ENCODE measurements at places on chromosomes 1 and 21. TPM values are rescaled to one million over a fixed set of nuclear protein-coding genes. Genes with fewer than 3 reads are reported as not detected.

Gene RSRP1
- 395 TPM for total RNA-seq

Gene MARK1
- not detected for total RNA-seq

Gene IGSF3
- total RNA-seq = 0.22 TPM

Gene MRPL55
- 128 TPM for total RNA-seq

Gene ADORA1
- not detected for total RNA-seq

Gene LRRIQ3
- 0.25 TPM for total RNA-seq

Gene SLC44A5
- total RNA-seq = not detected

Gene F5
- 6.2 TPM for total RNA-seq

Gene NECTIN4
- total RNA-seq = 0.22 TPM

Gene TMPRSS15
- not detected for total RNA-seq

Gene HEYL
- total RNA-seq = not detected

Gene RWDD3
- total RNA-seq = 14.3 TPM

Gene KCNT2
- not detected for total RNA-seq

GRCh38 chr1:95370691-95371562, 136.9 kb downstream of the RWDD3 start:
- no peak for DNase-seq

DNA sequence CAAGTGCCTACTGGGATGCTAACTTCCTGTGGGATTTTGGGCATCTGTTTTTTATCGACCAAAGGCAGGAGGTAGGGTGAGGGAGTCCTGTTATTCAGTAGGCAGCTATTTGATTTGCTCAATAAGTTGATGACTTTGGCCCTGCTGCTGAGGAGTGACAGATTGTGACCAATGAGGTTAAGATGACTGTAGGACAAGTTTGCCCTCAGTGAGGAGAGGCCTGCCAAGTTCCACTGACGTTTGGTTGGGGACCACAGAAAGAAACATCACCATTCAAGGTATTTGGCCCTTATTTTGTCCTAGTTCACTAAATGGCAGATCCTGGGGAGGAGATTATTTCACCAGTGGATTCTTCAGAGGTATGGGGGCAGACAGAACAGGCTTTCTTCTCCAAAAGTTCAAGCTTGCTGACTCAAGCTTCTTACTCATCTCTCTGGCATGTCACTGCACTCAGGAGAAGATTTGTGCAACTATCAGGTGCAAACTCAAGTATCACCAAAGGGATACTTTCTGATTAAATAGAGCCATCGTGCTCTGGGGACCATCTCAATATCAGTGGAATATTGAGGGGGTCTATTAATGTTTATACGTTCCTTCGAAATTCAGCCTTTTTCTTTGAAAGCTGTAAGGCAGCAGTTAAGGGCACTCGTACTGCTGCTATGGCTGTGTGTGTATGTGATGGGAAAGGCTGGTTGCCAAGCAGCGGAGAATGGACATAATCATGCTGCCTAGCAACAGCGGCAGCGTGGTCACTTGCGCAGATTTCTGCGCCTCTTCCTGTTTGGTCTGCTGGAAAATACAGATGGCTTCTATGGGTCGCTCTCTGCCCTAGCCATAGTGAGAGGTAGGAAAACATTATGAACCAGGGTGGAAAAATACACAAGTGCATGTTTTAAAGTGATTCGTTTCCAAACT, 78.7 kb downstream of the PBX1 start:
- DNase-seq = no peak

DNA sequence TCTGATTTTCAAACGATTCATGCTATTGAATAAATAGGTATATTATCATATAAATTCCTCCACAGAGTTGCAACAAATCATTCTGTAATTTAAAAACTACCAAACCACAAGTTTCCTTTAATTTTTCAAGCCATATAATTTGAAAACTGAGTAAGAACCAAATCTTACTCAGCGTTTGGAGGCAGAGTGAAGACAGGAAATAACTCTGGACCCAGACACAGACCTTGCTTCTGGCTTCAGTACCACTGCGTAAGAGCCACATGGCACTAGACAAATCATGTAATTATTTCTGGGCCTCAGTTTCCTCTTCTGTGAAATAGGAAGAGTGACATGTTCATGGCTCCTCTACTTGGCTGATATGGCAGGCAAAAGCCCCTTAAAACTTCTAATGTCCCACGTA, 82.4 kb downstream of the SMYD2 start:
- DNase-seq = no peak

- DNase-seq = no peak
Observed at GRCh38 chr1:8728464-8728863, 89.0 kb downstream of the RERE start.

GRCh38 chr1:93420400-93420799, 27.5 kb upstream of the FNBP1L start:
- no peak for DNase-seq

GRCh38 chr1:162632217-162632666, at the start of gene DDR2:
DDR2 (plus strand) TSS chr1:162632464; CDS start chr1:162719064, 86,600 bp downstream.
- DNase-seq = no peak

DNA sequence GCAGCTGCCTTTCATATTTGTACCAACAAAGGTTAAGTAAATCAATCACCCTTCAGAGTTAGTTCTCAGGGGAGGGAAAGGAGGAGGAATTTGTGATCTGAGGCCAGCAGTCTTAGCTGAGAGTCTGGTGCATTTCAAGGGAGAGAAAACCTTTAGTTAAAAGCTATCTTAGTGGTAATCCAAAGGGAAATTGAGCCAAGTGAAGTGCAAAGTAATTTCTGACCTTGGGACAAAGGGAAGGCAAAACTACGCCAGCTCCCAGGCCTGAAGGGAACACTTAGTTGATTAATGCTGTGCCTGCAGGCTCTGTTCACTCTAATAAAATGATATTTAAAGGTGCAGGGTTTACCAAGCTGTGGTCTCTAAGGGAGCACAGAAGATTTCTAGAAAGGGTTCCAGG, 23.1 kb upstream of the FMOD start:
- no peak for DNase-seq

- DNase-seq = no peak
Observed at GRCh38 chr21:14964621-14965020, 100.2 kb downstream of the NRIP1 start.

DNA sequence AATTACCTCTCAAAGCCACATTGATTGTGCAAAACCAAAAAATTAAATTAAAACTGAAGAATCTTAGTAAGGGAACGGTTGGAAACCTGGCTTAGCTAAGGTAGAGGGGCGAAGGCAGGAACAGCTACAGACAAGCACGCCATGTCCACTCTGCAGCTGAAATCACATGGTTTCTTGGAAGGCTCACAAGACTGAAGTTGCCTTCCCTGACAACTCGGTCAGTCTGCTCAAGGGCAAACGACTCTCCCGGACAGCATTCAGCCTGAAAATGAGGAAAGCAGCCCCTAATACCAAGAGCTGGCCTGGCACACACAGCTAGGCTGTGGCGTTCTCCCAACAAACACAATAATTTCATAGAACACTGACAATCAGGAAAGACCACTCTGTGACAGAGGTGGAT, 22.7 kb upstream of the BECN2 start:
- no peak for DNase-seq

DNA sequence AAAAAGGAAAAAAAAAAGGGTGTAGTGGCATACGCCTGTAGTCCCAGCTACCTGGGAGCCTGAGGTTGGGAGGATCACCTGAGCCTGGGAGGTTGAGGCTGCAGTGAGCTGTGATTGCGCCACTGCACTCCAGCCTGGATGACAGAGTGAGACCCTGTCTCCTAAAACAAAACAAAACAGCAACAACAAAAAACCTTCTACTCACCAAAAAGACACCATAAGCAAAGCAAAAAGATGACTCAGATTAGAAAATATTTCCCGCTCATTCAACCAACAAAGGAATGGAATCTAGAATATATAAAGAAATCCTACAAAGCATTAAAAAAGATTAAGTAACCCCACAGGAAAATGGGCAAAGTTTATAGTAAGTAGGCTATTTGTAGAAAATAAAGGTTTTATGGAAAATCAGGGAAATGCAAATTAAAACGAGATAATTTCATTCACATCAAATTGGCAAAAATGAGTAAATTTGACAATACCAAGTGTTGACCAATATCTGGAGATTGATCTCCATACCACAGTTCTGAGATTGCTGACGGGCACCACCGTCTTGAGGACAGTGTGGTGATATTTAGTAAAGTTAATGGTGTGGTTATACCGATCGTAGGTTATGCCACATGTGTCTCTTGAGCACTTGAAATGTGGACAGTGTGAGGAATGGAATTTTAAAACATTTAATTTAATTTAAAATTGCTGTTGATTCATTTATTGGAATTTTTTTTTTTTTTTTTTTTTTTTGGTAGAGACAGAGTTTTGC, 54.0 kb downstream of the PIK3CD start:
- no peak for DNase-seq

DNA sequence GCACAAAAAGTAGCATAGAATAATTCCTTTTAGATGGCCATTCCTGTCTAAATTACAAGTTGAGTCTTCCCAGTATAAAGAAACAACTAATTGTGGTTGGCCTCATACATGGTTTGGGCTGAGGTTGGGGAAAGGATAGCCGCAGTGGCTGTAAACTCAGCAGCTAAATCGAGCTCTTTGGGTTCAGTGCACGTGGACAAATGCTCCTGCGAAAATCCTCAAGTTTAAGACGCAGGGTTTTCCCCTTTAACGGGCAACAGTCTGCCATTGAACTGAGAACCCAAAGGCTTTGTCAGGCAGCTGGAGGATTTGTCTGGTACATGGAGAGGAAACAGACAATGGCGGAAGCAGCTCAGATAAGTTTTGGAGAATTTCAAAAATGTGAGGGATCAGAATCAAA, 331.9 kb downstream of the TGFB2 start:
- no peak for DNase-seq

DNA sequence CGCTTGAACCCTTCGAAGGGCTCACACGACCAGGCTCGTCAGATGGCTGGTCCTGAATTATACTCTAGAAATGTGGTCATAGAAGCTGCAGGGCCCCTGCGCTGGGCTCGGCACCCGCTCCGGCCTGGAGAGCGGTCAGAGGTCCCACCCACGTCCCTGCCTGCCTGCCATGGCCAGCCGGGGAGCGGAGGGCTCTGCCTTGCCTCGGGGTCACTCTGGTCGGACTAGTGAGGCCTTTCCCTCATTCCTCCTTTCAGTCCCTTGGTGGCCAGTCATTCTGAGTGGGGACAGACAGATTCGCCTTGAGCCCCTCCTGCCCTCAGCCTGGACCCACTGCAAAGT, 529 bp upstream of the MARCKSL1 start:
- DNase-seq = no peak

DNA sequence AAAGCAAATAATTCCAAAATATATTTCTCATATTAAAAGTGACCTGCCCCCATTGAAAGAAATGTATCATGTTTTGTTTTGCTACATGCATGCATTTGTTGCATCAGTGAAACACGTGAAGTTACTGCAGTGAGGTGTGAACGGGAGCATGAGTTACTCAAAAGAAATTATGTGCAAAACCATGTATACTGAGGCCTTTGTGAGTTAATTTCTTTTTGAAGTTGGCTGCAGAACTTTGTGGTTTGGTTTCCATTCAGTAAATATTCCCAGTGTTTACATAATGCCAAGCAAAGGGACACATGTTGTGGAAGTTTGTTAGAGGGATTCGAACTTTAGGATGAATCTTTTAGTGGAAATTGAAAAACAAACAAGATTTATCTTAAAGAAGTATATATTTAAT, 619.4 kb upstream of the ADAMTS5 start:
- DNase-seq = no peak

DNA sequence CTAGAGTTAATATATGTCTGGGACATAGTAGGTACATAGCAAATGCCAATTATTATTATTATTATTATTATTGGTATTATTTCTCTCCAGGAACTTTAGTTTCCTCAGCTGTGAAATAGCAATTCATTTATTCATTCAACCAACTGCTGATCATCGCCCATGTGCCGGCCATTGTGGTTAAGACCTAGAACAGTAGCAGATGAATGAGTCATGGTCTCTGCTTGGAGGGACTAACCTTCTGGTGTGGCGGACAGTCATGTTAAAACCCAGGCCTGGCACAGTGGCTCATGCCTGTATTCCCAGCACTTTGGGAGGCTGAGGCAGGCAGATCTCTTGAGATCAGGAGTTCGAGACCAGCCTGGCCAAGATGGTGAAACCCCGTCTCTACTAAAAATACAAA, 23.8 kb upstream of the LDLRAP1 start:
- DNase-seq = no peak

DNA sequence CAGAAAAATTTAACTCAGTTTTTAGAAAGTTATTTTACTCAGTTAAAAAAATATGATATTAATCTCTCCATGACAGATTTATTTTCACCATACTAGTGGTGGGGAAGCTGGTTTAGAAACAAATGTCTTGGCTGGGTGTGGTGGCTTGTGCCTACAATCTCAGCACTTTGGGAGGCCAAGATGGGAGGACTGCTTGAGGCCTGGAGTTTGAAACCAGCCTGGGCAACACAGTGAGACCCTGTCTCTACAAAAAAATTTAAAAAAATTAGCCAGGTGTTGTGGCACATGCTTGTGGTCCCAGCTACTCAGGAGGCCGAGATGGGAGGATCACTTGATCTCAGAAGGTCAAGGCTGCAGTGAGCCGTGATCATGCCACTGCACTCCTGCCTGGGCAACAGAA, 17.3 kb downstream of the TAF5L start:
- DNase-seq = no peak

DNA sequence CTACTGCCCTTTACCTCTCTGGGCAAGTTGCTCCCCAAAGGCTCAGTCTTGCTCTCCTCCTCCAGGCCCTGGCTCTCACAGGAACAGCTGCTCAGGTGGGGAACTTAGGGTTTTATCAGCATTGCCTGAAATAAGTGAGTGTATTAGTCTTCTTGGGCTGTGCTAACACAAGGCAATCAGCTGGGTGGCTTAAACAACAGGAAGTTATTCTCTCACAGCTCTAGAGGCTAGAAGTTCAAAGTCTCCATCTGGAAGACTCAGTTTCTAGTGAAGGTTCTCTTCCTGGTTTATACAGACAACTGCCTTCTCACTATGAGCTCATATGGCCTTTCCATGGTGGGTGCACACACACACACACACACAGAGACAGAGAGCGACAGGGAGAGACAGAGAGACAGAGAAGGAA, 2.8 kb upstream of the CD1C start:
- DNase-seq = no peak

DNA sequence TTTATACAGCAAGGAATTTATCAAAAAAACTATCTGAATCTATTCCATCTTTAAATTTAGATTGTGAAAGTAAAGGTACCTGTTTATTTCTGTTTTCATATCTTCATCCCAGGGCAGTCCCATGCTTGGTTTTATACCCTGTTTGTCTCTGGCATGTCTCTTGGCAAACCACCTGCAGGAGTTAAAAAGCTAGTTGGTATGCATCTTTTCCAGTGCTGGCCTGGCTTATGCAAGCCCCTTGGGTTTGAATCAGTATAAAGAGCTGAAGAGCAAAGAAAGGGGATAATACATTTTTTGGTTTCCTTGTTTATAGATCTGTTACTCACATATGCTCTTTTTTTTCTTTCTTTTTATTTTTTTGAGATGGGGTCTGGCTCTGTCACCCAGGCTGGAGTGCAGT, 37.8 kb downstream of the LRRC8C start:
- DNase-seq = no peak

Data from CD4-positive, alpha-beta T cell (primary cell).